ENCODE measurements at places on chromosomes 7 and 10. TPM values are rescaled to one million over a fixed set of nuclear protein-coding genes. Genes with fewer than 3 reads are reported as not detected.
A peak's percentile ranks its signal among the peaks of the same experiment; 100 is the strongest.

- H3K27me3 ChIP-seq: no peaks in the 10 kb centered on the region
- no peak for DNase-seq
- no peak overlapping the region for H3K4me3 ChIP-seq
- H3K4me1 ChIP-seq: peaks cover 3% of the 10 kb centered on the region
These were observed 8.1 kb downstream of the CNPY1 start for GRCh38 chr7:155538293-155538692.

DNA sequence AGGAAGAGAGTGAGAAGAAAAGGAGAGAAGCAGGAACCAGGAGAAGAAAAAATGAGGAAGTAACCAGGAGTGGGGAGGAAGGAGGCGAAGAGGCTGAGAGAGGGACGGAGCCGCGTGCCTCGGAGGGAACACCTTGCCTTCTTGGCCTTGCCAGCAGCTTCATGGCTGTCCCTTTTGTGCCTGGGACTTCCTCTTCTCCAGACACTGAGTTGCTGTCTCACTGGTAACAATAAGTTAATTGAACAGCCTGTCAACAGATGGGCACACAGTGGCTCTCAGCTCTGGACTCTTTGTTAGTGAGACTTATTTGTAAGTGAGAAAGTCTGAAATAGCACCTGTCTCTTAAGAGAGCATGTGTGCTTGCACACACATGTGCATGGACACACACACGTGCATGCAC, 83.2 kb downstream of the GATA3 start:
- H3K36me3 ChIP-seq: no peaks in the 10 kb centered on the region
- H3K4me1 ChIP-seq: no peaks in the 10 kb centered on the region
- no peaks in the 10 kb centered on the region for H3K27me3 ChIP-seq
- no peak overlapping the region for H3K4me3 ChIP-seq
- no peak for DNase-seq

DNA sequence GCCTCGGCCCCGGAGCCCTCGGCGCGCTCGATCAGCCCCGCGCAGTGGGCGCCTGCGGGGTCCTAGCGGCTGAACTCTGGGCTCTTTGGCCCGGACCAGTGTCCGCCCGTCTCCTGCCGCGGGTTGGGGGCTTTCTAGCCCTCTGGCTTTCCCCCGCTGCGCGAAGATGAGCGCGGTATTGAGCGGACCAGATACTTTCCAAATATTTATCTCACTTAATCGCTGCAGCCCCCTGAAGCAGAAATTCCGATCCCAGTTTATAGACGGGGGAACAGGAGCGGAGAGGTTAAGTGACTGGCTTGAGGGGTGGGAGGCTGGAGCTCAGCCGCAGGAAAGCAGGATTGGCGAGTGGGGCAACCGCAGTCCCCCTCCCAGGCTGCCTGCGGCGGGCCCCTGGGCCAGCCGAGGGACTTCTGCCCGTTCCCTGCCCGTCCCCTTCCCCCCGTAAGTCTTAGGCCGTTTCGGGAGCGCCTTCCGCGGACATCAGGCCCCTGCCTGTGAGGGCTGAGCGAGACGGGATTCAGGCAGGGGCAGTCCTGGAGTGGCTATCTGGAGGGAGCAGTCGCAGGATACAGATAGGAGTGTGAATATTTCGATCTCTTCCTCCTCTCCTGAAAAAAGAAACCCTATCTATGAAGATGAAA, 565 bp downstream of the STRIP2 start:
- peak overlapping the region; percentile 84 for H3K27ac ChIP-seq
- peak overlapping the region; percentile 68 for H3K4me3 ChIP-seq
- no peaks in the 10 kb centered on the region for H3K27me3 ChIP-seq

Gene DYNC1I1
- 8.7 TPM for total RNA-seq

Gene PDE6C
- total RNA-seq: not detected

Gene UCMA
- total RNA-seq: not detected

- no peak overlapping the region for H3K27ac ChIP-seq
- no peak for DNase-seq
- H3K36me3 ChIP-seq: no peaks in the 10 kb centered on the region
- H3K4me3 ChIP-seq: no peak overlapping the region
- no peaks in the 10 kb centered on the region for H3K27me3 ChIP-seq
- H3K4me1 ChIP-seq: no peaks in the 10 kb centered on the region
These were observed 621.2 kb downstream of the SDK1 start for GRCh38 chr7:3922175-3922635.

GRCh38 chr7:156703209-156703608, 62.6 kb downstream of the RNF32 start:
- no peaks in the 10 kb centered on the region for H3K36me3 ChIP-seq
- H3K27ac ChIP-seq: no peak overlapping the region

DNA sequence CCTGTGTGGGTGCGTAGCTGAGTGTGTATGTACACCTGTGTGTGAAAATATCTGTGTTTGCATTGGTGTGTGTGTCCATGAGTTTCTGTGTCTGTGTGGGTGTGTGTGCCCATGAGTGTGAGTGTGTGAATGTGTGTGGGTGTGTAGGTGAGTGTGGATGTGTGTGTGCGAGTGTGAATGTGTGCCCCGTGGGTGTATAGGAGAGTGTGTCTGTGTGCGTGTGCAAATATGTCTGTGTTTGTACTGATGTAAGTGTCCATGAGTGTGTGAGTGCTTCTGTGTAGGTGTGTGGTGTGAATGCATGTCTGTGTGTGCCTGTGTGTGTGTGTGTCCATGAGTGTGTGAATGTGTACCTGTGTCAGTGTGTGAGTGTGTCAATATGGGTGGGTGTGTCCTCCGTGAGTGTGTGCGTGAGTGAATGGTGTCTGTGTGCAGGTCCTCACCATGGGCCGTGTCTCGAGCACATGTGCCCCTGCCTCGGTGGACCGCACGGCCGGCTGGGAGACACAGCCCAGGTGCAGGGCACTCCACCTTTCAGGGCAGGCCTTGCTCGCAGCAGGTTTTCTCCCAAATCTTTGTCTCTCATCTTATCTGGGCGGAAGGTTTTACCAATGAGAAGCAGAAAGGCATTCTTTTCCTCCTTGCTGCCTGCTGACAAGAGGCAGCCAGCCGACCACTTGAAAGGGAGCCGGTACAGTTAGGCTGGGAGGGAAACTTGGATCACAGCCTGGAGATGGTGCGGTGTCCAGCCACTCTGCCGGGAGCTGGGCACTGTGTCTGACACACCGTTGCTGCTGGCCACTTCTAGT, 107.1 kb upstream of the FAM20C start:
- no peaks in the 10 kb centered on the region for H3K36me3 ChIP-seq
- H3K27ac ChIP-seq: no peak overlapping the region
- no peak for DNase-seq
- no peaks in the 10 kb centered on the region for H3K27me3 ChIP-seq

DNA sequence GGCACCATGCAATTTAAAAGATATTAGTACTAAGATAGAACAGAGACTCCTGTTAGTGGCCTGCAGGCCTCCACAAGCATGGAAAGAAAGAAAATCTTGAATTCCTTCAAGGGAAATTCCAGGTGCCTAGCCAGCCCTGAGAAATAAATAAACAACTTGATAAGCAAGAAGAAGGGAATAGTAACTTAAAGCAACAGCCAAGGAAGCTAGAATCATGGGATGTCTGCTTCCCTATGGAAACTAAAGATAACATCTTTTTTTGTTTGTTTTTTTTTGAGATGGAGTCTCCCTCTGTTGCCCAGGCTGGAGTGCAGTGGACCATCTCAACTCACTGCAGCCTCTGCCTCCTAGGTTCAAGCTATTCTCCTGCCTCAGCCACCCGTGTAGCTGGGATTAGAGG, 128.6 kb downstream of the SKIDA1 start:
- DNase-seq: no peak
- H3K36me3 ChIP-seq: no peaks in the 10 kb centered on the region
- H3K27me3 ChIP-seq: no peaks in the 10 kb centered on the region
- H3K4me1 ChIP-seq: no peaks in the 10 kb centered on the region
- no peak overlapping the region for H3K4me3 ChIP-seq
- no peak overlapping the region for H3K27ac ChIP-seq

Gene NUDT13
- 1.3 TPM for total RNA-seq

DNA sequence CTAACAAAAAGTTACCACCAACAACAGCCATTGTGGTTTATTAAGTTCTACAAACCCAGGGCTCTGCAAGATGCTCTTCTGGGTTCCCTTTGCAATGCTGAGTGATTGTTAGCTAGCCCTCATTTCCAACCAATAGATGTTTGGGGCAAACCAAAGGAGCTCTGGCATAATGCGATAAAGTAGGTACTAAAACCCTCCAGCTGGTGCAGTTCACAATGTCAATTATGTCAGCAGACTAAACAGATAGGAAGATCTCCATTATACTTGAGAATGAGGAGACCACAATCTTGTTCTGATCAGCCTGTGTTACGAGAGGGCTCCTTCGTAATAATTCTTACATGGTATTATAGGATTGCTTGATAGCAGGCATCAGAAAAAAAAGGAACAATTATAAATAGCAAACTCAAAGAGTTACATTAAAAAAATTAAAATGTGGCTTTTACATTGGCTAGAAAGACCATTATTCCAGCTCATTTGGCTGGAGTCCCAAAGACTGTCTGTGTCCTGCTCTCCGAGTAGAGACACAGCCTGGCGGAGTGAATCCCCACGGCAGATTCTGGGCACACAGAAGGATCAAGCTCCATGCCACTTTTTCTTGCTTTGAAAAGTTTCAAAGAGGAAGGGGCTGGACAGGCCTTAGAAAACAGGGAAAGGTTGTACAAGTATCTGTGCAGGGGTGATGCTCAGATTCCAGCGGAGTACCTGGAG, 93.8 kb downstream of the ZRANB1 start:
- H3K4me3 ChIP-seq: no peak overlapping the region
- H3K27ac ChIP-seq: peak overlapping the region; percentile 20
- H3K36me3 ChIP-seq: no peaks in the 10 kb centered on the region
- no peaks in the 10 kb centered on the region for H3K27me3 ChIP-seq
- peaks cover 58% of the 10 kb centered on the region for H3K4me1 ChIP-seq

DNA sequence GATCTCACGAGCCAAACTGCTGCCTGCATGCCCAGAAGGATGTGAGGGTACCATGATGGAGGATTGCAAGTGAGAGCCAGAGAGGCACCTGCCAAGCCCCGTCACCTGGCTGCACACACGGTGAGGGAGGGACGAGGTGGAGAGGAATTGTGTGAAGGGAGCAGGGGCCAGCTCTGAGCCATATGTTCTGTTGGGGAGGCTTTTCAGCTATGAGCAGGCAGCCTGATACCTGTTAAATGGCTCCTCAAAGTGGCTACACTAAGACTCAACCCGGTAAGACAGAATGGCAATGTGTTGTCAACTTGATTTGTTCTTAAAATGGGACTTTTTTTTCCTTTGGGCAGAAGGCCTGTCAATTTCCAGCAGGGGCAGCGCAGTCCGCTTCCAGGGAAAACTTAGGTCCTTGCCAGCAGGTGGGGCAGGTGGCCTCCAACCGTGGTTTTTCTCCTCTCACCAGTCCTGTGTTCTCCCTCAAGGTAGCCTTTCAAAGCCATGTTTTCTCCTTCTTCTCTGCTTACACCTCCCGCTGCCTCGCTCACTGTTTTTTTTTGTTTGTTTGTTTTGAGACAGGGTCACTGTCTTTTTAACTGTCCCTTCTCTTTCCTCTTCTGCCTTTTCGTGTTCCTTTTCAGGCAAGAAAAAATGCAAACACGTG, 57.7 kb upstream of the ZNRF2 start:
- H3K4me3 ChIP-seq: no peak overlapping the region
- H3K27ac ChIP-seq: peak overlapping the region; percentile 70
- no peaks in the 10 kb centered on the region for H3K27me3 ChIP-seq
- H3K4me1 ChIP-seq: peaks cover 15% of the 10 kb centered on the region
- peak; percentile 74 for DNase-seq

- DNase-seq: no peak
- H3K4me1 ChIP-seq: no peaks in the 10 kb centered on the region
- H3K36me3 ChIP-seq: no peaks in the 10 kb centered on the region
- no peak overlapping the region for H3K27ac ChIP-seq
- H3K27me3 ChIP-seq: no peaks in the 10 kb centered on the region
These were observed 1.8 kb downstream of the TSPAN13 start for GRCh38 chr7:16755397-16755796.

DNA sequence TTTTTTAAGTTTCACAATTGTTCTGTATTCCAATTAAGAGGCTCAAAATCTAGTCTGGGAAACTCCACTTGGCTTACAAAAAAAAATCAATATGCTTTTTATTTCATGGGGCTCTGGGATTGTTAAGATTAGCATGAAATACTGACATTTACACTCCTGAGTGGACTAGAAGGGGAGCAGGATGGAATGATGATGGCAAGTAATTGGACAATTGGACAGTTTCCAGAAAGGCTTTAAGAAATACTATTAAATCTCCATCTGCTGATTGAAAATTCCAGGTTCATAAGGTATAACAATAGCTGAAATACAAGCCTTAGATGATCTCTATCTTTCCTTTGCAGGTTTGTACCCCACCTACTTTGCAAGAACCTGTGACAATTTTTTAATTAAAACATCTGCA, 184.4 kb downstream of the LRRTM3 start:
- H3K4me1 ChIP-seq: no peaks in the 10 kb centered on the region
- no peaks in the 10 kb centered on the region for H3K36me3 ChIP-seq
- no peaks in the 10 kb centered on the region for H3K27me3 ChIP-seq
- H3K27ac ChIP-seq: no peak overlapping the region
- no peak overlapping the region for H3K4me3 ChIP-seq

DNA sequence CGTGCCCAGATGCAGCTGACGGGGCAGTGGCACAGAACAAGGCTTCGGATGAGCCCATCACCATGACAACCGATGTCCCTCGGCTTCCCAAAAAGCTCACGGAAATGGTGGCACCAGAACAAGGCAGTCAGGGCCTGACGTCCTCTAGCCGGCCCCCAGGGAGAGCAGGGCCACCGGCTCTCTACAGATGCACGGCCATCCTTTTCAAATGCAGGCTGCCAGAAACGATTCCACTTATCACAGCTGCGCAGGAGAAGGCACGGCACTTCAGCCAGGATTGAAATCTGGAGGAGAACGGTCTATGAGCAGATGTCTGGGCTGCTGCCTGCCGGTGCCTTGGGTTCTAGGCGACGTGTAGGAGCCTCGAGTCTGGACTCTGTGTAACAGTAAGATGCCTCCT, 223.8 kb downstream of the ZMYND11 start:
- H3K27ac ChIP-seq: no peak overlapping the region
- DNase-seq: no peak
- H3K4me1 ChIP-seq: peaks cover 18% of the 10 kb centered on the region

DNA sequence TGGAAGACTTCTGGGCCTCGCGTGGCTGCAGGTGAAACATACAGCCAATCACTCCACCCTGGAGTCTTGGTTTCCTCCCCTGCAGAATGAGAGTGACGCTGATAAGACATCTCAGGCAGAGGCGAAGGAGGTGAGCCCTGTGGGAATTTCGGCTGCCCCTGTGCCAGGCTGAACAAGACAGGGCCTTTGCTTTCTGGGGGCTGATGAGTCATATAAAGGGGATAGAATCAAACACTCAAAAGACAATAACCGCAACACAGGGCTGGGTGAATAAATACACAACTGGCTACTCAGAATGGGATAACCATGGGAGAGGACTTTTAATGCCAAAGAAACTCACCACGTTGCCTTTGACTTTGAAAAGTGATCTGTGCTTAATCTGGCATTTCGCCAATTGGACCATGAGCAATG, 143.8 kb downstream of the KCNMA1 start:
- no peak overlapping the region for H3K27ac ChIP-seq
- H3K27me3 ChIP-seq: no peaks in the 10 kb centered on the region
- H3K4me3 ChIP-seq: no peak overlapping the region
- H3K36me3 ChIP-seq: no peaks in the 10 kb centered on the region
- no peak for DNase-seq

GRCh38 chr7:78197447-78197846, 398.9 kb downstream of the PHTF2 start:
- no peak overlapping the region for H3K4me3 ChIP-seq
- H3K4me1 ChIP-seq: no peaks in the 10 kb centered on the region
- no peak for DNase-seq
- no peaks in the 10 kb centered on the region for H3K27me3 ChIP-seq

All from esophagus muscularis mucosa (tissue), 4 donors.